ENCODE measurements at places on chromosomes 2 and 18.

GRCh38 chr2:137937246-137937645 is 27.0 kb upstream of the HNMT start:
- no peak for DNase-seq

- no peak for DNase-seq
Measured at GRCh38 chr2:128773641-128774319, 455.1 kb upstream of the HS6ST1 start.

DNA sequence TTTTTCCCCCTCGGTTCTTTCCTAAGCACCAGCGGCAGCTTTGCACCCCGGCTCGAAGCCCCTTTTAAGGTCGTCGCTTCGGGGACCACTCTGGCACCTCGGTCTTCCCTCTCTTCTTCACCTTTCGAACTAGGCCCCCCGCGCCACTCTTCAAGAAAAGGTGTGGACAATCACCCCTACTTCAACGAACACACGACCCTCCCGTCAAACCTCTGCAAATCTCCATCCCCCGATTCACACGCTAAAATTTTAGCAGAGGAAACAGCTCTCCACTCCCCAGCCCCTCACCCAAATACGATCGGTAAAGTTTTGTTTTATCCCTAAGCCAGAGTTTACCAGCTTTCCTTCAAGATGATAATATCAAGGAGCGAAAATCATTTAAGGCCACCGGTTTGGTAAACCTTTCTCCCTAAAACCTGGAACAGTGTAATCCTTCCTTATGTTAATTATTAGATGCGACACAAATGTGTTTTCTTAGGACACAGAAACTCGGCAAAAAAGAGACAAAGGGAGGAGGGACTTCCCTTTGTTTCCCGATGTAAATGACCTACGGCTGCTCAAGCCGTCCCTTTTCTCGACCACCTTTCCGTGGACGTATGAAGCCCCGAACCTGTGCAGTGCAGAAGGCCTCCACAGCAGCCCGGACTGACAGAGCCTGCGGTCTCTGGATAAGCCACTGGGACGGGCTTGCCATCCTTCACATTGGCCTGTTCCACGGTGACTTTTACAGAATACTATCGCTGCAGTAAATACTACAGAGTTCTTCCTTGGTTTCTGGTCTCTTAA is 85.2 kb downstream of the RBMS1 start:
- DNase-seq = no peak

DNA sequence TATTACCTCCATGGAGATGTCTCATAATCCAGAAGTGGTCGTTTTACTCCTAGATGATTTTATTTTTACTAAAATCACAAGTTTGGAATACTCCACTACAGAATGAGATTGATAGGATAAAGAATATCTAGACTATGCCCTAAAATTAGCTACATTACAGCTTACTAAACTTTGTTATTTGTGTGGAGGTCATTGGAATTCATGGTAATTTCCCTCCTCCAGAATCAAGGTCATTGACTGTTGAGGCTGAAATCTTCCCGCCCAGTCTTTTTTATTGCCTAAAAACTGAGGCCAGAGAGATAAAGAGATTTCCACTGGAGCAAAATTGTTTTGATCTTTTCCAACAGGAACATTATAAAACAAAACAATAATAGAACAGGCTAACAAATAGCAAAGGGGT is 35.0 kb downstream of the ITGB6 start:
- no peak for DNase-seq

- DNase-seq = no peak
Measured at GRCh38 chr18:40501026-40501425, 1454.0 kb upstream of the PIK3C3 start.

GRCh38 chr2:238731961-238732360 is 115.9 kb upstream of the TWIST2 start:
- no peak for DNase-seq
